AG08396 (cell line): ENCODE measurements at places on chromosomes 11 and 22.

DNA sequence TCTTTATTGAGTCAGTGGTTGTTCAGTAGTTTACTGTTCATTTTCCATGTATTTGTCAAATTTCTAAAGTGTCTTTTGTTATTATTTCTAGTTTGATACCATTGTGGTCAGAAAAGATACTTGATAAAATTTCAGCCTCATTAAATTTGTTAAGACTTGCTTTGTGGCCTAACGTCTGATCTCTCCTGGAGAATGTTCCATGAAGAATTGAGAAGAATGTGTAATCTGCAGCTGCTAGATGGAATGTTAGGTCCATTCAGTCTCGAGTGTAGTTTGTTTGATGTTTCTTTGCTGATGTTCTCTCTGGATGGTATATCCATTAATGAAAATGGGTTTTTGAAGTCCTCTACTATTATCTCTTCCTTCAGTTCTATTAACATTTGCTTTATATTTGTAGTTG is 394.7 kb upstream of the ANO5 start:
- no peak for DNase-seq

- no peak for DNase-seq
Measured at GRCh38 chr11:17153757-17154156, 54.0 kb downstream of the PIK3C2A start.

GRCh38 chr11:64086258-64087123 is 50.8 kb downstream of the FLRT1 start:
- peak; percentile 39 for DNase-seq

DNA sequence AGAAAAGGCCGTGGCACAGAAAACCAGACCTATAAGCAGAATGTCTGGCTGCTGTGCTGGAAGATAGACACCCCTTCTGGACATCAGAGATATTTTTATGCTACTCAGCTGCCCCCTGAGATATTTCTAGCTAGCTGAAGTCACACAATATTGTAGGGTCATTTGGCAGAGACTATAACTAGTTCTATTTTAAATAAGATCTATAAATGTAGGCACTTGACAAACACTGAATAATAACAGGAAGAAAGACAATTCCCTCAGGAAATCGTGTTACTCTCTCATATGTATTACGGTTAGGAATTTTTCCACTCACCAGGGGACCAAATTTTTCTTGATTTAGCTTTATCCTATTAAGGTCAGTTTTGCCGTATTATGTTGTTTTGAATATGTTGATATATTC is 845.4 kb downstream of the OPCML start:
- DNase-seq = no peak

DNA sequence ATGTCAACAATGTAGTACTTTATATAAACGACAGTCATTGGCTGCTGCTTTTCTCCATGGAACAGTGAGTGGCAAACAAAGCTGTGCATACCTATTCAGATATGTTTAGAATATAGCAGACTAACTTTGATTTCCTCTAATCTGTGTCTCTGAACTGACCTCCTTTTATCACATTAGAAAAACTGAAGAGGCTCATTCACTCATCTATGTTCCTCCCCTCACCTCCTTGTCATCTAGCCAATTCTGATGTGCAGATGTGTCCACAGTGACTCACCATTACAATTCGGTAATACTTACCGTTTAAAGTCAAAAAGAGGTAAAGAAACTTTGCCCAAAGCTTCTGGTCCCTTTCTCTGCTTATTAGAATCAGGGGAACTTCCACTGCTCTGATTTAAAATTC is 51.5 kb upstream of the RPS13 start:
- peak; percentile 14 for DNase-seq

DNA sequence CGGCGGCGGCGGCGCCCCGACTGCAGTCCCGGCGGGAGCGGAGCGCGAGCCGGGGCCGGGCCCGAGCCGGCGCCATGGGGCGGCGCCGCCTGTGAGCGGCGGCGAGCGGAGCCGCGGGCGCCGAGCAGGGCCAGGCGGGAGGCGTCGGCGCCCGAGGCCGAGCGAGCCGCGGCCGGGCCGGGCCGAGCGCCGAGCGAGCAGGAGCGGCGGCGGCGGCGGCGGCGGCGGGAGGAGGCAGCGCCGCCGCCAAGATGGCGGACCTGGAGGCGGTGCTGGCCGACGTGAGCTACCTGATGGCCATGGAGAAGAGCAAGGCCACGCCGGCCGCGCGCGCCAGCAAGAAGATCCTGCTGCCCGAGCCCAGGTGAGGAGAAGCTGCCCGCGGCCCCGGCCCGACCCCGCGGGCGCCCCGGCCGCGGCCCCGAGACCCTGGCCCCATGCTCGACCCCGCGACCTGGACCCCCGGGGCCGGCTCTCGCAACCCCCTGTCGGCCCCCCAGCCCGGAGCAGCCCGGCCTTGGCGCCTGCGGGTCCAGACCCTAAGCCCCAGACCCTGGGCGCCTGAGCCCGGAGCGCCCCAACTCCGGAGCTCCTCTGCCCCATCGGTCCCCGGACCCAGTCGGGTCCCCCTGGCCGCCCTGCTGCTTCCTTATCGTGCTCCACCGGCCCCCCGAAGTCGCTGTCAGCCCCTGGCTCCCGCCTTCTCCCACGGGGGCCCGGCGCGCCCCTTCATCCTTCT is at the start of gene GRK2:
GRK2 (plus strand) TSS at position 25 of the 739 bp plus-strand sequence; CDS start at position 252, 227 bp downstream.
- peak; percentile 80 for DNase-seq

GRCh38 chr11:101397979-101398378 is 185.8 kb downstream of the TRPC6 start:
- DNase-seq = no peak

DNA sequence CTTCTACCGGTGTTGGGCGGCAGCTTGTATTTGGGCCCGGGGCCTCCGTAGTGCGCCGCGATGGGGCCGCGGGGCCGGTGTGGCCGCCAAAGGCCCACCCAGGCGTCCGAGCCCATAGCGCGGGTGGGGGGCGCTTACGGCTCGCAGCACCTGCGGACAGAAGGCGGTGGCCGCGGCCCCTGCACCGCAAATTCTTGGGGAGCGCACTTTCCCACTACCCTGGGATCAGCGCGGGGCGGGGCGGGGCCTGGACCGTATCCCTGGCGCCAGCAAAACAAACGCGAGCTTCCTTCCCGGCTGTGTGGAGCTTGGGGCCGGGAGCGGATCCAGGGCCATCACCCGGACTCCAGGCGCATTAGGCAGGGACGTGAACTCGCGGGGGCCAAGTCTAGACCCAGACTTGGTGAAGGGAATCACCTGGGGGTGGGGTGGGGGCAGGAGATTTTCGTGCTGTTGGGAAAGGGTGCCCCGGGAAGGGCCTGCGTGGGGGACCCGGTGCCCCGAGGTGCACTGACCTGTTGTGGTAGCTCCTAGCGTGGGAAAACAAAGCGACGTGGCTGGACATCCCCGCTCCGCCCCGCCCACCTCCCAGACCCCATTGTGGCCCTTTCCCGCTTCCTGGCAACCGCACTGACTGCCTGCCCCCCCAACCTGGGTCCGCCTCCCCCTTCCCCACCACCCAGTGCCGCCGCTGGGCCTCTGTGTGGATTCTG is 2.3 kb upstream of the TYMP start:
- DNase-seq = peak; percentile 85

DNA sequence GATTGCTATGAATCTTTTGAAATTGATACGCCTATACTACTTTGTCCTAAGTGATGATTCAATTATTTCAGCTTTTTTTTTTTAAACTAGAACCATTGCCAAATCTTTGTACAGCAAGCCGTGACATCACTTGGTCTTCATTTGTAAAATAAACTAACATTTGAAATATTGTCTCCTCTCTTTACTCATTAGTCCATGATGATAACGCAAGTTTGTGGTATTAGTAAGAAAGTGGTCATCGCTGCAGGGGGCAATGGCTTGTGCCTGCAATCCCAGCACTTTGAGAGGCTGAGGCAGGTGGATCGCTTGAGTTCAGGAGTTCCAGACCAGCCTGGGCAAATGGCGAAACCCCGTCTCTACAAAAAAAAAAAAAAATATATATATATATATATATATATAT is 12.9 kb upstream of the ARHGAP42 start:
- no peak for DNase-seq

DNA sequence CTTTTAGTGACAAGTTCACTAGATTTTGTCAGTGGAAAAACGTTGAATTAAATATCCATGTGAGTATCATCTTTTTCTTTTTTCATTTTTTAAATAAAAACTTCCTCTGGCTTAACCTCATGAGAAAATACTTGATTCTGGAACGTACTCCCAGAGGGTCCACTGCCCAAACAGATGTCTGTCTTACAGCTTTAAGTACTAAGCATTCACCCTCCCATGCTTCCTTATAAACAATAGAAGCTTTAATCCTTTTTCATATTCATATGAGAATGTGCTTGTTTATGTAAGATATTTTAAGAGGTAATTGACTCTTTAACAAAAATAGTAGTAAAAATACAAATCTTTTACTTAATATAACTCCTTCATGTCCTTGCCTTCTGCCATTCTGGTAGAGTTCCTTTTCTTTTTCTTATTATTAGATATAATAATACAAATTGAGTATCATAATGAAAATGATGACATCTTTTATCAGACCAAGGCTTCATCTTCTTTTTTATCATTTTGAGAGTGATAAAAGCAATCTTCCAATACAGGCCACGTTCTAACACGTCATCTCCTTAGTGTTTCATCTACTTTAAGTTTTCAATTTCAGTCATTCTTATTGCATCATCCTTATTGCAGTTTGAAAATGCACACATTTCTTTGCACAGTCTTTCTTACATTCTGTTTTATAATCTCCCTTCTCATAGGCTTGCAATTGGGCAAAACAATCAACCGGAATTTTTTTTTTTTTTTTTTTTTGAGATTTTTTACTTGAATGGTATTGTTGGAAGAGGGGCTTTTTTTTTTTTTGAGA is 69.5 kb upstream of the MYO18B start:
- no peak for DNase-seq

- DNase-seq = no peak
Measured at GRCh38 chr22:43526117-43526655, 114.4 kb downstream of the MPPED1 start.

DNA sequence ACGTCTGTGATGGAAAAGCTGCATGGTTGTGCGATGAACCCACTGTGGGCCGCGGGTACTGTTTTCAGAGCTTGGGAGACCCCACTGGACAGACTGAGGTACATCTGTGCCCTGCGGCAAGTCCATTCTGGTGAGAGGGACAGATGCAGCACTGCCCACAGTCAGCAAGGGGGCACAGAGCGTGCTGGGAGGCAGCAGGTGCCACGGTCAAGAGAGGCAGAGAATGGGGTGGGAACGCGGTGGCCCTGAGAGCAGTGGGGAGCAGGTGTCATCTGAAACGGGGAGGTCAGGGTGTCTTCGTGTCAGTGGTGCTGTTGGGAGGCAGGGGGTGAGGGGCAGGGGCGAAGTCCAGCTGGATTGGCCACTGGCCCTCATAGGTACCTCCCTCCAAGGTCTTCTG is 32.0 kb downstream of the TBC1D22A start:
- DNase-seq = no peak

DNA sequence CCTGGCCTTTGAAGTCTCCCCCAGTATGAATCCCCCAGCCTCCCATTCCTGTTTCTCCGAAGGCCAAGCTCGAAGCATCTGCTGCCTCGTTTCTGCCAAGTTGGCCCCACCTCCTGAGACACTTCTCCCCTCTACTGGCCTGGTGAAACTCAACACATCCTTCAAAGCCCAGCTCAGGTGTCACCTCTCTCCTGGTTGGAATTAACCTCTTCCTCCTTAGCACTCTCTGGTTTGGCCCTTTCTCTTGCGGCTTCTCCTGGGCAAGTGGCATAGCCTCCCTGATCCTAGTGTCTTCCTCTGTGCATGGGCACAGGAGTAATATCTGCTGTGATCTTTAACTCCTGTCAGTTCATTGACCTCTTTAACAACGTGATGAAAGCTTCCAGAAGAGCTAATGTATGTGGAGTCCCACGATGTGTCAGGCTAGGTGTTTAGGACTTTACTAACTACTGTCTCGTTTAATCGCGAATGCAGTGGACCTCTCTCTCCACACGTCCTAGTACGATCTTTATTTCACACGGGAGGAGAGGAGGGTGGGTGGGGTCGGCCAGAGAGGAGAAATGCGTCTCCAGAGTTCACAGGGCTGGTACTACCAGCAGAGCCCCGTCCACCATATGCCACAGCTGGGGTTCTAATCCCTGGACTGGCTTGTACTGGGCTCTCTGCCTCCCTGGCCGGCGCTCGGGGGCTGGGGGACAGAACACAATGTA is 826 bp upstream of the PTPRJ start:
- DNase-seq = peak; percentile 29

DNA sequence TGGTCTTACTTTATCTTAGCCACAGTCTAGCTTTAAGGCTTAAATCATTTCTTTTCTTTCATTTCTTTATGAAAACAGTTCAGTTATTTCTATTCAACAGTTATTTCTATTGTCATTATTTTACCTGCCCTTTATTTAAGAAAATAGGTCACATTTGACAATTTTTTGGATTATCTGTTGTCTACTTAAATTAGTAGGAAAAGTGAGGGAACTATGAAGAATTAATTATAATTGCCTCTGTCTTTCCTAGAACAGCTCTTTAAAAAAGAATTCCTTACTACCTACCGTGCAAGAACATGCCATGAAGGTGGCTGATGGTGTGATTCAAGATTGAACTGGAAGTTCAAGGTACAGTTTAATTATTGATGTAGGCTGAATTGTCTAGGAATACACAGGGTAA is at the start of gene OR4C6:
OR4C6 (plus strand) TSS at position 301 of the 400 bp plus-strand sequence. CDS start 2,966 bp downstream, outside the sequence.
- DNase-seq = no peak

DNA sequence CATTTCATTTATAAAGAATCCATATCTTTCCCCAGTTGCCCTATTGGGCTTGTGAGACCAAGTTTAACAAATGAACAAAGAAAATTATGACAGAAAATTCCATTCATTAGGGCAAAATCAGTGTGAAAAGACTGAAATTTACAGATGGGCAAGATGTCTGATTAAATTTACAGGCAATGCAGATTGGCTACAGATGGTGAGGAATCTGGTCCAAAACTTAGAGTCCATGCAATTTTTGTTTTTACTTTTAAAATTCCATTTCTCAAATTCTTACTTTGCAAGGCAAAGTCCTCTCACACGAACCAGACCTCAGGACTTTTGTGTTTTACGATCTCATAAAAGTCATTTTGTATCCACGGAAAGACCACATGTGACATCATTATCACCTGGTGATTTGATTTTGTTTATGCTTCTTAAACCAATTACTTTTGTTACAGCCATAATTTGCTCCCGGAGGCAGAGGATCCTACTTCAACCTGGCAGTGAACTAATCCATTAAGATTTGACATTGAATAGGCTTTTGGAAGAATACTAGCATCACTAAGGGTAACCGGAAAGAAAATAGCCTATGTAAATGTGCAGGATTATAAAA is 843.7 kb upstream of the CHORDC1 start:
- no peak for DNase-seq
